ENCODE measurements at places on chromosomes 13 and 19.
A peak's percentile ranks its signal among the peaks of the same experiment; 100 is the strongest.

DNA sequence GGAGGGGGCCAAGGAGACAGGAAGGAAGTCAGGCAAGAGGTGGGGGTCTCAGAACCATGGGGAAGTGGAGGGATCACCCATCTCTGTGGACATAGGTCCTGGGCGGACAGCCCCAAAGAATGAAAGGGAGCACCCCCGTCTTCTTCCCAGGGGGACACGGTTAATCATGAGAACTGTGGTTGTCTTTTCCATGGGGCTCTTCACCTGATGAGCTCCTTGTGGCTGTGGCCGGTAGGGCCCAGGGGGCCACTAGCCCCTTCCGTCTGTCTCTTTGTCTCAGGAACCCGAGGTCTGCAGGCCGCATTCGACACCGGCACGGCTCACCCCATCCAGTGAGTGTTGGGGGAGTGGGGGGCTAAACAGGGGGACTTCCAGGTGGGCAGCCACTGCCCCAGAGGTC, 8.6 kb downstream of the PLPPR2 start:
- no peak for DNase-seq

GRCh38 chr13:75919660-75920199, 283.6 kb downstream of the LMO7 start:
- DNase-seq = no peak

DNA sequence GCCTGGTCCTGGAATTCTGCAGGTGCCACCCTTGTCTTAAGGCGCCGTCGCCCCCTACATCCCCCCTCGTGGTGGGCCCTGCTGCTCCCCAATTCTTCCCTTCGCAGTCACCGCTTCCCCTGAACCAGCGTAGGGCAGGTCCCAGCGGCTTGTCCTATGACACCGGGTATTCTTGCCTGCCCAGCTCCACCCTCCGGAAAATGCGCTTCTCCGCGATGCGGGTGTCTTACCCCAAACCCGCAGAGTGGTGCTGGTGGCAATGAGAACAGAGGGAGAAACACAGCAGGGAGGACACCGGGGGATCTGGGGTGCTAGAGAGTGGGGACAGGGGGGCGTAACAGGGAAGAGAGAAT, 9.0 kb downstream of the ZNF808 start:
- no peak for DNase-seq

- no peak for DNase-seq
Observed at GRCh38 chr13:19681517-19681916, 48.1 kb downstream of the MPHOSPH8 start.

DNA sequence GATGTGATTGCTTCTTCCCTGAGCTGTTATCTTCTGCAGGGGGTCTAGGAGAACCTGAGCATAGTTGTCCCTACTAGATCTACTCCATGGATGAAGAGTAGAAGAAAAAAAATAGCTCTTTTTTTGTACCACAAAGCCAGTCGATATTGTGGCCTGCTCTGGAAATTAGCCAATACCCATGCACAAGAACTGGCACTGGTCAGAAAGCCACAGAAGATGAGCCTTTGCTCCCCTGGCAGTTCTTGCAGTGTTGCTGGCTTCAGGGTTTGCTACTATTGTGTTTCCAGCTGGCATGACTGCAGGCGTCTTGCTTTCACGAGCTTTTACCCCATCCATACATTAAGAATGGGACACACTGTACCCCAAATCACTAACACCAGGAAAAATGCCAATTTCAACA, 547.7 kb upstream of the KLF12 start:
- DNase-seq = no peak

DNA sequence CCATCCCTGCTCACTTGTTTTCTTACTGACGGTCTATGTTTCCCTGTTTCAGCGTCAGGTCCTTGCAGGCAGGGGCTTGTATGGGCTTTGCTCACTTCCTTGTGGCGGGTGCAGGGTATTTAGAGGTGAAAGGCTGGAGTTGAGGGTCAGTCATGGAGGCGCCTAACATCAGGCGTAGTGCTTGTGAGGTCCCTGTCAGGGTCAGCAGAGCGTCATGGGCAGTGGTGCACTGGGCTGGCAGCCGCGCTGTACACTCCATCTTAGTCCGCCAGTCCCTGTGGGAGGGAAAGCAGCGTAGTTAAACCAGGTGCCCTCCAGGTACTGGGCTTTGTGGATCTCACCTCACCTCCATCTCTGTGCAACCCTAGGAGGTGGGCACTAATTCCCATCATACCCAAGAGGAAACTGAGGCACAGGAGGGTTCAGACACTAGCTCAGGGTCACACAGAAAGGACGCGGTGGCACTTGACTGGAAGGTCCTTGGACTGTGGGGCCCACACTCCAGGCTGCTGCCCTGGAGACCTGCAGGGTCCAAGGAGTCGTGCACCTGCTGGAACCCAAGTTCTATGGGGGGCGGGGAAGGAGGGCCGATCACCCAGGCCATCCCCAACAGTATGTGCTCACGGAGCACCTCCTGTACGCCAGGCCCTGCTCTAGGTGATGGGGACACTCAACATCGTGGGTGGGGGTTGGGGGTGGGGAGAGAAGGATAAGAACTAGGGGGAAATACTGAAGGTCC, 4.6 kb downstream of the GRAMD1A start:
- no peak for DNase-seq

DNA sequence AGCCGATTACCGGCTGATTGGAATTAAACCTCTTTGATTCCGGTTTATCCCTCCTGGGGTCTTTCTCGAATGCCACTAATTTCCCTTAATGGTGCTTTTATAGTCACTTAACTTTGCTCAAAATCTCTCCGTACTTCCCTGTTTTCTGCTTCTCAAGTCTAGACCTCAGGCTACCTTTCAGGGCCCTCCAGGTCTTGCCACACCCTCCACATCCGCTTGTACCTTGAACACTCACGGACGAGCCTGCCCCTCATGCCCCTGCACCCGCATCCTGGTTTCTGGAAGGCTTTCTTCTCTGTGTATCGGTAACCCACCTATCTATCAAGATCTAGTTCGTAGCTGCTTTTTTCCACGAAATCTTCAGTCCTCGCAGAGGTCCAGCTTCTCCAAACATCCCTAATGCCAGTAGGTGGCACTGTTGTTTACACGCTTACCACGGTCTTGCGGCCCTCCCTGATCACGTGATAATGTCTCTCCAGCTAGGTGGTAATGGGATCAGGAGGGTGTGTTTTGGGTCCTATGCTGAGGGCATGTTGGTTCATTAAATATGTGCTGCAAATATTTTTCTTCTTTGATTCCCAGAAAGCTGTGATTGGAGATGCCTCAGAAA, 13.8 kb downstream of the ATP12A start:
- peak; percentile 8 for DNase-seq

DNA sequence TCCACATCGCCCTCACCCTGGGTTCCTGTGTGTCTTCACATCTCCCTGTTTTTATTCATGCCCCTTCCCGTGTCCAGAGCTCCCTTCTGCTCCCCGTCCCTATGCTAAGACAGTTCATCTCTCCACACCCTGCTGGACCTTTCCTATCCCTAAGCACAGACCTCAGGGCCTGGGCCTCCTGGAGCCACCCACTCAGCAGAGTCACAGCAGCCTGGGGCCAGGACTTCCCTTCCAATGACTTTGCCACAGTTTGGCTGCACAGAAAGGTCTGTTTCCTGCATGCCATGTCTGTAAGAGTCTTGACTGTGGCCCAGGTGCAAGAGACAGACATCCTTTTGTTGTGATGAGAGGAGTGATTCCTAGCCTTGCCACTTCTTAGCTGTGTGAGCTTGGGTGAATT, 470.7 kb downstream of the TSHZ3 start:
- no peak for DNase-seq

DNA sequence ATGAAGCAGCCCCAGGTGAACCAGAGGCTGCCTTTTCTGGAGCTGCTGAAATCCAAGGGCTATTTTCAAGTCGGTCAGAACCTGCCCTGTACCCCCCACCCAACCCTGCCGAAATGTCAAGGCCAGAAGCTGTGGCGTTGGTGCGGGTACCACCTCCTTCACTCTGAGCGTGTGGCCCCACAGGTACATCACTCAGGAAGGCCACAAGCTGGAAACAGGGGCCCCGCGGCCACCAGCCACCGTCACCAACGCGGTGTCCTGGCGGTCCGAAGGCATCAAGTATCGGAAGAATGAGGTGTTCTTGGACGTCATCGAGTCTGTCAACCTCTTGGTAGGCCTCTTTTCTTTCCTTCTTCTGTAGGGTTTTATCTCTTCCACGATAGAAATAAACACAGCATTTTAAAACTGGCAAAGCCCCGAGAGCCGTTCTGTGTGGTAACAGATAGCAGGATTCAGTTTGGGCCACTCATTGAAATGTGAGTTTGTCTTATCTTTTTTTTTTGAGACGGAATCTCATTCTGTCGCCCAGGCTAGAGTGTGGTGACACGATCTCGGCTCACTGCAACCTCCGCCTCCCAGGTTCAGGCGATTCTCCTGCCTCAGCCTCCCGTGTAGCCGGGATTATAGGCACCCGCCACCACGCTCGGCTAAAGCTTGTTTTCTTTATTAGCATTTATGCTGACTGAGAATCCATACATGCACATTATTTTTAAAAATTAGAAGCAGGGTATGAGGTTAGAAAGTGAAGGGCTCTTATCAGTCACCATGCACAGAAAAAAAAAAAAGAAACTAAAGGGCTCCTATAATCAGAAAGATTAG, 11.3 kb downstream of the AP1M1 start:
- no peak for DNase-seq

DNA sequence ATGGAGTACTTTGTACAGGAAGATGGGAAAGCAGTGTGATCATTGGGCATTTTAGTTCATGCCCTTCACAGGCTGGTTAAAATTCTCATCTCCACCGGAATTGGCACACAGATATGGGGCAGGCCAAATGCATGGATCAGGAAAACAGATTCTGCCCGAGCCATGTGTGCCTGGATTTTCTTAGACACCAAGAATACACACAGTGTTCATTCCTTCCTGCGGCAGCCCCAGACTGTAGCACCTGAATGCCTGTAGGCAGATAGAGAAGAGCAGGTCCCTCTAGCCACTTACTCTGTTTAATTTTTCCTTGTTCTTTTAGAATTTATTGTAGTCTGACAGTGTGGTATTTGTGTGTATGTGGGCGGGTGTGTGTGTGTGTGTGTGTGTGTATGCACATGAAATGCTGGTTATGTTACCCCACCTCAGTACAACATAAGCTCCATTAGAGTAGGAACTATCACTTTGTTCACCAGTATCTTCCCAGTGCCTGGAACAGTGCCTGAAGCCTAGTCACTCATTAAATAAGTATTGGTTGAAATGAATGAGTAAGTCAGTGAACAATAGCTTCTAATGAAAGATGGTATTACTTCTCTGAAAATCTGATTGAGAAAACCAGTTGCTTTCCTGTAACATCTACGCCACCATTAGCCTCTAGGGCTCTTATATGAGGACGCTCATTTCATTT, 41.7 kb downstream of the FRY start:
- DNase-seq = no peak

DNA sequence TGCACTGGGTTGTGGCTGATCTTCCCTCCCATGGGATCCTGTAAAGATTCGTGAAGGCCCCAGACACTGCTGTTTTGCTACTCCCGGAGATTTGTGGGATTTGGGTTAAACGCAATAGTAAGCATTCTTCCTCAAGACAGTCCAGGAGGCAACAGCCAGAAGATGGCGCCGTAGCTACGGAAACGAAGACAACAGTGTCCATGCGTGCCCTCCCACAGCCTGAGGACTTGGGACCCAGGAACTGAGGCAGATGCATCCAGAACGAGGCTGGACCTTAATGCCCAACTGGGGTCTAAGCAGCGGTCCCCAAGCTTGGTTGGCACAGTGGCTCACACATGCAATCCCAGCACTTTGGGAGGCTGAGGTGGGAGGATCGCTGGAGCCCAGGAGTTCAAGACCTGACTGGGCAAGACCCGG, 57.6 kb upstream of the ZNF507 start:
- no peak for DNase-seq

DNA sequence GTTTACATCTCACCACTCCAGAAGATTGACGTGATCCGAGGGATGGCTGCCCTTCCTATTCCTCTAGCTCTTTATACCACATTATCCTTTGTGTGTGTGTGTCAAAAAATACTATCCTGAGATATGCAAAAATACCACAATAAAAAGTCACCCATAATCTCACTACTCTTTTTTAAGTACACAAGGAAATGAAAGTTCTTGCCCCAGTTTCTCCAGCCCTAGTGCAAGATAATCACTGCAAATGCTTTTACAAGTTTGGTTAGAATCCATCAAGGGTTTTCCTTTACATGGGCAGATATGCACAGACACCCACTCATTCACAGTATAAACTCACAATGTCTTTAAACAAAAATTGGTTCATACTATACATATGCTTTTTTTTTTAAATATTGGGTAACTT, 89.3 kb downstream of the DIAPH3 start:
- DNase-seq = no peak

GRCh38 chr13:75255147-75255546, 226.8 kb downstream of the TBC1D4 start:
- no peak for DNase-seq

GRCh38 chr13:33153421-33154404, 131.8 kb downstream of the STARD13 start:
- no peak for DNase-seq

- DNase-seq = no peak
Observed at GRCh38 chr13:29909081-29909730, 58.8 kb upstream of the UBL3 start.

- no peak for DNase-seq
Observed at GRCh38 chr19:48558018-48558684, 6.2 kb downstream of the SULT2B1 start.

GRCh38 chr13:40590112-40590862, 76.2 kb downstream of the FOXO1 start:
- no peak for DNase-seq

- no peak for DNase-seq
Observed at GRCh38 chr19:6248844-6249243, 30.9 kb downstream of the MLLT1 start.

GRCh38 chr19:49502866-49503581, 6.8 kb downstream of the RPS11 start:
- DNase-seq = peak; percentile 75

DNA sequence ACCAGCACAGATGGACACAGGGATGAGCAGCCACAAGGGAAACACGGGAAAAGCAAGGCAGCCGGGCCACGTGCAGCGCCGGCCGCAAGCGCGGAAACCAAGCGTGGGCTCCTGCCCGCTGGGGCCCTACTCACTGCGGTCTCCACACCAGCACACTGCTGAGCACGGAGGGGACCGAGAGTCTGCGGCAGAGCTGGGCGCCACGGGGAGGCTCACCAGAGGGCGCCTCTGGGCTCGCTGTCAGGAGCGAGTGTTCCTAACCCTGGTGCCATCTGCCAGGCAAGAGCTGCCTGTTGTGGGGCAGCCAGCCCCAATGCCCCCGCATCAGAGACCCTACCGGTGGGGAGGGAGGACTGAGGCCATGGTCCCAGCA, 26.5 kb downstream of the MPND start:
- peak; percentile 48 for DNase-seq

DNA sequence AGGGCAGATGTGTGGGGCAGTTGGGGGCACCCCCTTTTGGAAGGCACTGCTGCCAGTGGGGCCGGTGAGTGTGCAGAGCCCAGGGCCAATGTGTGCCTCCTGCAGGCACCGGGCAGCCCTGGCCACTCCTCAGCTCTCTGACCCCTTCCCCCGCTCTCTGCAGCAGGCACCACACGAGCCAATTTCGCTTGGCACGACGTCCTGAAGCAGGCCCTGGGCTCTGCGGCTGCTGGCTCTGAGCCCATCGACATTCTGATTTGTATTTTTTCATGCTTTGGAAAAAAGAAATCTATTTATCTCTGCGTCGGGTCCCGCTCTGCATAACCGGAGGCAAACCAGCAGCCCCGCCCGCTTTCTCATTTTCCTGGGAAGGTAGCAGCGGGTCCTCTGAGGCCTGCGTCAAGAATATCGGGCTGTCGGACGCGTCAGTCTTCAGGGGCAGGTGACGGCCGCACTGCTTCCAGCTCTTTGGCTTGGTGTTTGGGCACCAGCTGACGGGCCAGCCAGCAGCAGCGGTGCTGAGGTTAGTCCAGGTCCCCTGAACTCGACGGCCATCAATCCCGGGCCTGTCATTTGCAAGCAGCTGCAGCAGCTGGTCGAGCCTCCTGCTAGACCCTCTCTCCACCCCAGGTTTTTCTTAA, 134.3 kb downstream of the KDM4B start:
- DNase-seq = no peak

Measured in NCI-H510A (cell line).